ENCODE measurements at places on chromosomes 5 and 9.

- no peak for DNase-seq
Measured at GRCh38 chr9:32969270-32969669, 32.2 kb downstream of the APTX start.

- DNase-seq, result no peak
Measured at GRCh38 chr9:27117489-27118135, 8.6 kb downstream of the TEK start.

- no peak for DNase-seq
Measured at GRCh38 chr5:131999441-132000240, 11.8 kb downstream of the ACSL6 start.

DNA sequence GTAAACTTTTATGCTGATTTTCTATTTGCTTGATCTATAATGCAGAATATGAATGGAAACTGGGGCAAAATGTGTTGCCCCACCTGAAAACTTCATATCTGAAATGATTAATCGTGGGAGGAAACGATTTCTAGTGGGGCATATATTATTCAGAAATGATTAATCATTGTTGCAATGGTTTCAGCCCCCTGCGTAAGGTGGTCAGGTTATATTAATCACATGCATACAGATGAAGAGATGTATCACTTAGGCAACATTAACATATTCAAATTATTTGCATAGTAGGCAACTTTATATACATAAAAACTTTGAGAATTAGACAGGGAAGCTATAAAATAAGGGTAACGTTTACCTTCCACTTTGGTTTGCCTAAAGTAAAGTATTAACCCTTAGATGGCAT, 49.8 kb downstream of the LSM11 start:
- DNase-seq, result no peak

GRCh38 chr5:1140171-1140817, 28.4 kb upstream of the SLC12A7 start:
- peak; percentile 34 for DNase-seq

DNA sequence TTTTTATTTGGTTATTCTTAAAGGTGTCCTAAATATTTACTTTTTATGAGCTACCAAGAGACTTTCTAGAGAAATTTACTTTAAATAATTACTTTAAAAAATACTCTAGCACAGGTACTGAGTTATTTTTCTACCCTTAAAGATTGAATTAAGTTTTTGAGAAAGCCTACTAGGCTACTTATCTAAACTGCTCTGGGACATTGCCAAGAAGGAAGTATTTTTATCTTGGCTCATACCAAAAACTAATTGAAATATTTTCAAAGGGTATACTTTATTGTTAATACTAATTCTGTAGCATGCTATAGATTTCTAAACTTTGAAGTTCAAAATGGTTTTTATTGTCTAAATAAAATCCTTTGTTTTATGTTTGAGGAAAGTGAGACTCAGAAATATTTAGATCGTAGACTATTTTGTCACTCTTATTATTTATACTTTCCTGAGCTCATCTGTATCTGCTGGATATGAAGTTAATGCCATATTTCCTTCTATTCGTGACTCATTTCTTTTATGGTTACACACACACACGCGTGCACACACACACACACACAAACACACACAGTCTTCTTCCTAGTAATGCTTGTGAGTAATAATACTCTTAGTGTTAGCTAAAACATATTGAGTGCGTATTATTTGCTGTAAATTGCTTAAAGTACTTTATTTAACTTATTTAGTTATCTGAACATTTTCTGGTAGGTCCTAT, 89.5 kb downstream of the MAN2A1 start:
- no peak for DNase-seq

DNA sequence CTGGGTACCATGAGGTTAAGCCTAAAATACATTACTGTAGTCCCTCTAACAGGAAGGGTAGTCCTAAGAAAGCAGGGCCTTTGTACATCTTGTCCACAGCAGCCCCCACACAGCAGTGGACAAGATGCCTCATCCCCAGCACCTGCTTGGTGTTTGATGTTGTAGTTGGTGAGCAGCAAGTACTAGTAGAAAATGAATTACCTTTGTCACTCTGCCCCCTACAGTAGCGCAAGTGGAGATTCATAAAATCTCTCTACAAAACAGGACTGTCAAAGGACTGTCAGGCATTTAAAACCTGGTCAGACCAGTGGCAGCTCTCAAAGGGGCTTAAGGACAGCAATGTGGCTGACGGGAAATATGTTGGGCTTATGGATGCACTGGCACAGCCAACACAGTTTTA, 122.5 kb downstream of the TMEM174 start:
- no peak for DNase-seq

DNA sequence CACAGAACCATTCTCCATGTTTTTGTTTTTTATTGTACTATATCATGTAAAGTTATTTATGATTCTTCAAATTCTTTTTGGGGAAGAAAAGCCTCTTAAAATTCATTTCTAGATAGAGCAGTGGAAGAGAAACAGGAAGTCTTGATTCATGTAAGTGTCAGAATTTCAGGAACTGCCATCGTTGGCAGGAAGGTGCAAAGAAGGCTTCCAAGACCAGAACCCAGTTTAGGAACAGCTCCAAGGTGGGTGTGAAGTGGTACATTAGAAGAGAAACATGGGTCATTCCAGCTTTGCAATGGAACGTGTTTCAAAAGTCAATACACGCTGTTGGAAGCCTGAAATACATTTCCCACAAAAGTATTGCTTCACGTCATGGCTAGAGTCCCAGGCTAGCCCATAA, 14.8 kb downstream of the SAXO1 start:
- no peak for DNase-seq

DNA sequence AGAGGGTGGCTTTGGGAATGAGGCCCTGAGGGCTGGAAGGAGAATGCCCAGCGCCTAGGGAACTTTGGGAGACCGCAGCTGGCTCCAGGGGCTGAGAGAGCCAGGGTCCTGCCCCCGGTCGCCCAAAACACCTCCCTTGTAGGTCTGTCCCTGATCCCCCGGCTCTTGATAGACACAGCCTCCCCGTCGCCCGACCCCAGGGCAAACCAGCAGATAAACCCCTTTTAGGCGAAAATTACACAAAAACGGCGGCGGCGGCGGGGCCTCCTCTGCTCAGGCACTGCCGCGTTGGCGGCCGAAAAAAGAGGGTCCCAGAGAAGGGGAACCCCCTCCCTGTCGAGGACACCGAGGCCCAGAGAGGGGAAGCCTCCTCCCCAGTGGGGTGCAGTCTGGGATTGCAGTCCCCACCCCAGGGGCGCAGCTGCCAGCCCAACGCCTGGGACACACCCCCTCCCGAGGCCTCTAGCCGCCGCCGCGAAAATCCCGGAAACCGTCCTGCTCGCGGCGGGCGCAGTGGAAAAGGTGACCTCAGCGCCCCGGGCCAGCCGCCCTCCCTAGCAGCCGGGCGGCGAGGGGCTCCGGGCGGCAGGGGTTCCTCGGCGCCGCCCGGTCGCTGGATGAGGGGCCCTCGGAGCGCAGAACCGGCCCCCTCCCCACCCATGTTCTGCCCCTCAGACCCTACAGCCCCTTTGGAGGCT, 3.1 kb upstream of the BARX1 start:
- no peak for DNase-seq

DNA sequence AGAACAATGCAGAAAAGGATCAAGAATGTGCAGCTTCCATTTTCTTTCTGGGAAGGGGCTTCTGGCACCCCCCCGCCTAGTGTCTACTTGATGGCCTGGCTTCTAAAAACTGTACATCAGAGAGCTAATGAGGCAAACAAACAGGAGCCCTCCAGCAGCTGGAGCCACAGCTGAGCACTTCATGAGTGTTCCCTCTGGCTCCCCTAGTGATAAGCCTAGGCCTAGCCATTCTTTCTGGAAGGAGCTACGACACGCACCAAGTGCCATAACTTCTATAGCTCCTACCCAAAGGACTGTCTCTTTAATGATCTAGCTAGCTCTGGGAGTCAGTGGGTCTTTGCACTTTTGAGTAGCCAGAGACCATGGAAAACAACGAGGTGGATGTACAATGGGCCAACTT, 66.1 kb downstream of the DNAH5 start:
- DNase-seq, result no peak

GRCh38 chr5:177524941-177525655, 8.3 kb upstream of the DDX41 start:
- no peak for DNase-seq

DNA sequence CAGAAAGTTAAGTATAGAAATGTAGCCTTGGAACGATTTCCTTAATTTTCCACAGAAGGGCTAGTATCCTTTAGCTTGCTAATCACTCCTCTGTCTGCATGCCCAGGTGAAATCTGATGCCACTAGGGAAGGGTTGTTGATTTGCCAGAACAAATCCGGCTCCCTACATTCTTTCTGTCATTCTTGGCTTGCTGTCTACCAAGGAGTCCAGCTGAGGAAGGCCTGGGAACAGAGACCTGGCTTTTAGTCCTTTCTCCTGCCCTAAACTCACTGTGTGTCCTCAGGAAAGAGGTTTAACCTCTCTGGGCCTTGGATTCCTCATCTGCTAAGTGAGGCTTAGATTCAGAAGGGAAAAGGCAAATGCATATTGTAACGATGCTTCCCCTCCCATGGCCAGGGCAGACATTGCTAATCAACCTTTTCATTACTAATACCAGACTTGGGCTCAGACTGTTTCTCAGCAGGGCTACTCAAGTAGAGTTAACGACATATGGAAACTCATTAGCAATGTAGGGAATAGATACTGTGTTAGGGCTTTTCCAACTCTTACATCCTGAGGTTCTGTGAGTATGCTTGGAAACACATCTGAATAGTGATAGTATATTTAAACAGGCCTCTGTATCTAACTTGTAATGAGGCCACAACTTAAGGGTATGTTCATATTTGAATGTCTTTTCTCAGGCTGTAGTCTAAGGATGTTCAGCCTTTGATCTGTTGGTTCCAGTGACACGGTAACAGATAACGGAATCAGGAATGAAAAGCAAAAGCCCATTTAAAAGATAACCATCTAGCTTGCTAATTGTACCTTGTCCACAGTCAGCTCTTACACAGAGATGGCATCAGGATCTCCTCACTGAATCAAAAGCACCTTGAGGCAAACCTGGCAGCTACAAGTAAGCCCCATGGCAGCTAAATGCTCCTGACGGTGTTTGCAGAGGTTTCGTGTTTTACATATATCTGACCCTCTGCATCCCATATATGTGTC, 4.1 kb downstream of the GALNT10 start:
- DNase-seq, result no peak

- DNase-seq, result no peak
Measured at GRCh38 chr5:95959051-95959887, 2.4 kb downstream of the ELL2 start.

DNA sequence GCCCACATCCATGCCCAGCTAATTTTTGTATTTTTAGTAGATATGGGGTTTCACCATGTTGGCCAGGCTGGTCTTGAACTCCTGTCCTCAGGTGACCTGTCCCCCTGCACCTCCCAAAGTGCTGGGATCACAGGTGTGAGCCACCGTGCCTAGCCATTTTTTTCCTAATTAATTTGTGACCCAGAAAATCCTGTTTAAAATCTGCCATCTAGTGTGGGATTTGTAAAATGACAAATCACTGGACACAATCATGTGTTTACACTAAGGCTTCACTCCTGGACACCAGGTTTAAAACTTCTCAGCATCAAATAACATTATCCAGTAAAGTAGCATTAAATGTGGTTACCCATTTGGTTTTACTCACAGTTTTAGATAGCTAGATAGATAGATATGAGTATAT, 18.6 kb upstream of the KDM4C start:
- DNase-seq, result peak; percentile 38
